ENCODE measurements at places on chromosomes 1 and 21.

GRCh38 chr1:175314300-175314699 lies 121.7 kb upstream of the KIAA0040 start:
- DNase-seq = no peak

DNA sequence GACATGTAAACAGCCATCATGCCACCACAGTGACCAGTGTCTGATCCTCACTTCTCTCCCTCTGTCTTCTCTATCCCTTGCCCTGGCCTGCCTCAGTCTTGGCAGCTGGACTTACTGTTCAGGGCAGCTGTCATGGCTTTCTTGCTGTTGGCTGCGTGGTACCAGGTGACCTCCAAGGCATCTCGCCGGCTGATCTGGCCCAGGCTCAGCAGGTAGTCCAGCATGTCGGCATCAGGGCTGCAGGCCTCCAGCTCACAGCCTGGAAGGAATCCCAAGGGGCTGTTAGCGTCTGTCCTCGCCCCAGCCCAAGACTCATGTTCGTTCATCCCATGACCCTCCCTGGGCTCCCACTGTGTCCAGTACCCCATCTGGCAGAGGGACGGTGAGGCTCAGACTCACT lies 3.6 kb downstream of the FAM151A start:
- DNase-seq = no peak

DNA sequence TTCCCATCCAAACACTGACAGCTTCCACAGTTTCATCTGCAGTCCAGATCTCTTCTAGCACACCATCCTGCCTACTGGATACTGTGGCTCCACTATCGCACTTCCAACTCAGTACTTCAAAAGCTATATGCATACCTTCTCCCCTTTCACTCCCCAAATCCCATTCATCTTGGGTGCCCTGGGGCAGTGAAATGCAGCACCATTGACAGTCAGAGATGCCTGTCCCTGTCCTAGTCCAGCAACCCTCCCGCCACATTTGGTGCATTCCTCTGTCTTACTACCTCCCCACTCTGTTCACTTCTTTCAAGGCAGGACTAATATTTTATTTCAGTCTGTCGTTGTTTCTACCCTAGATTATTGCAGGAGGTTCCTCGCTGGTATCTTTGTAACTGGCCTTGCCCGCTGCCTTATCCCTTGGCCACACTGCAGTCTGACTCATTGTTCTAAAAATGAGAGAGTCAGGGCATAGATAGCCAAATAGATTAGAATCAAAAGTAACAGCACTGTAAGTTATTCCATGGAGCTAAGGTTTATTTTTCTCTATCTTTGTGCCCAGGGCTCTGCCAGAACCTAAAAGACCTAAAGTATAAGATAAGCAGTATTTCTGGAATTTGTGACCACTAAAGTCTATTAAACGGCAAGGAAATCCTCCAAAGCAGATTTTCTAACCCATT lies 96.7 kb downstream of the ESRRG start:
- DNase-seq = no peak

- no peak for DNase-seq
Observed at GRCh38 chr1:61426885-61427284, 298.1 kb downstream of the TM2D1 start.

DNA sequence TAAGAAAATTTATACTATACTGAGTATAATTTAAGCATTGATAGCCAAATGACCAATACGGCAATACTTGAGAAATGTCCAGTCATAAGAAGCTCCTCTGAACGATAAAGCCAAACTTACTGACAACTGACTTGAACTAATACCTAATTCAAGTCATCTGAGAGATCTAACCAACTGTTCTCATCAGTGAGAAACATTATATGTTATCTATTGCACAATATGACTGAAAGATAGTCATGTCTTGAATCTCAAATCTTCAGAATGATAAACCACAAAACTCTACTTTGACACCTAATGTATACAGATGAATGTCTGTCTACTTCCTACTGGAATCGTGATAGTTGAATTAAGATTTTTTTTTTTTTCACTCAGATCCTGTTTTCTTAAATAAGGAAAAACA lies 39.0 kb downstream of the APP start:
- DNase-seq = no peak

DNA sequence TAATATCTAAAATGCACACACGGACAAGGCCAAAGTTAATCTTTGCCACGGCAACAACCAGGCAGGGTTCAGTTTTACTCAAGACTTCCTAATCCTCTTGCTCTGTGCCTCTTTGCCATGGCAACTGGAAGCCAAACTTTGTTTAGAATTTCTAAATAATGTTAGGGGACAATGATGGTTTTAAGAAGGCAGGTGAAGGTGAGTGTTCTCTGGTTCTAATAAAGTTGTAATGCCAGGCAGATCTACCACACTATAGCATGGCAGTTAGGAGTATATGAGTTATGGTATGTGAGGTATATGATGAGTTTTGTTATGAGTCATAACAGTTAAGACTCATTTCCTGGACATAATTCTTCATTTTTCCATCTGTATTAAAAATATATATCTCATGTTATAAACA lies 2.7 kb downstream of the PTPRC start:
- no peak for DNase-seq

GRCh38 chr1:192793983-192794767 lies 14.7 kb upstream of the RGS2 start:
- no peak for DNase-seq

DNA sequence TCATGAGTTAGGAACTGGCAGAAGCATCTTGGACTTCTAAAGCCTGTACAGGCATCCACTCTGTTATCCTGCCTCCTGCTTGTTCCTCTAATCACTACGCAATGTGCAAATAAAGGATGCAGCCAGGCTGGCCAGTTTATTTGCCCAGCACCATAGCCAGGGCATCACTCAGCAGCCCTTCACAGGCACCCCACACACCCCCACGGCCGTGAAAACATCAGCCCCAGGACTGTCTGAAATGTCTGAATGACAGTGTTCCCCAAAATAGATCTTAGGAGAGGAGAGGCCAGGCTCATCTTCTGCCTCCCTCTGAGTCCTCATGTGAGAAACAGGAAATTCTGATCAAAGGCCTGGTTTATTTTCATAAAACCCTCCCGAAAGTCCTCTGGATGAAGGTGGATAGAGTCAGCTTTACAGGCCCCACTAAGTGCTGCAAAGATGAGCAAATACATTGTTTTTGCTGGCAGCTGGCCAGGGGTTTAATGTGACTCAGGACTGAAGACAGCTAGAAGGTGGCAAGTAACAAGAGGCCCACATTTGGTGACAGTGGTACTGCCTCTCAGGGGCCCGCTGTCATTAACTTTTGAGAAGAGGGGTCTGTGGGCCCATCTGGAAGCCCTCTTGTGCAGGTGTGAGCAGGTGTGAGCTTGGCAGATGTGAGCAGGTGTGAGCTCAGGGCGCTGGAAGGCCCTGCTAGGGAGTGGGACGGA lies 32.9 kb downstream of the GRHL3 start:
- no peak for DNase-seq

GRCh38 chr1:62269851-62270495 lies 49.3 kb downstream of the KANK4 start:
- no peak for DNase-seq

DNA sequence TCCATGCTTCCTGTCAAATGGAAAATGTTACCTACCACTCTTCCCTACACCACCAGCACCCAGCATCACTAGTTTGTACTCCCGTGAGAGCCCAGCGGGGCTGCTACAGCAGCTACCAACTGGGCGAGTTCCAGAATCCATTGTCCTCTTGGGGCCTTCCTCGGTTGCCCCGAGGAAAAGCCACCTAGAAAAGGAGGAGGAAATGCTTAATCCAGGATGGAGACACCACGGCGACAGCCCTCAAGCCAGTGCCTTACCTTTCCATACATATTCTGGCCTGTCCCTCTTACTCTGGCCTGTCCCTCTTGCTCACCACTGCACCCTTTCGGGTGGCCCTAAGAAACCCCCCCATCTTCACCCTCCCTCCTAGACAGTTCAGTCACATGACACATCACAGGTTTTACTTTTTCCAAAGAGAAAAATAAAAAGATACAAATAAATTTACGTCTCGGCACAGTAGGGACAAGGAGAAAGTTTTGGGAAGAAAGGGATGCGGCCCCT lies 478 bp downstream of the RIT1 start:
- DNase-seq = peak; percentile 20

GRCh38 chr1:171739656-171740055 lies 2.2 kb downstream of the VAMP4 start:
- no peak for DNase-seq

DNA sequence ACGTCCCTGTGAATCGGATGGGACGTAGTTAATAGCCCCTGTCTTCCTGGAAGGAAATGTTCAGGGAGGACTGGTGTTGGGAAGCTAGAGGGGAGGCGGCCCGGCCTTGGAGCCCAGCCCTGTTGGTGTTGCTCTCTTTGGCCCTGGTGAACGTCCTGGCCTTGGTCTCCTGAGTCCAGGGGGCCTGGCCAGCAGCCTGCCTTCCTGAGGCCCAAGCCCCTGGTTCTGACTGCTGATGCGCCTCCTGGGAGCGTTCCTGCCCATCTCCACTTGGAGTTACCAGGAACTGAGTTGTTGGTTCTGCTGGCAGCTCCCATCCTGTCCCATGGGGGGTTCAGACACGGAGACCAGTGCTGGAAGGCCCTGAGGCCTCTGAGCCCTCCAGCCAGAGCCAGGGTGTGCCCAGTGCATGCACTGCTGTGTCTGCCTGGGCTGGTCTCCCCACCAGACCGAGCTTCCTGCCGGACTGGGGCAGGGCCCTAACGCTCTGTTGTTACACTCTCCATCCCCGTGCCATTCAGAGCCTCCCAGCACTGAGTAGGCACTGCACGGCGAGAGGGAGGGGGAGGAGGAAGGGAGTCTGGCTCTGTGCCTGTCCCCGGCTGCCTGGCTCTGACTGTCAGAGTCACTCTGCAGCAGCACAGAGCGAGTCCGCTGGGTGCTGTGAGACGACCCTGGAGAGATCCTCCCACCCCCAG lies 382.5 kb upstream of the VAMP3 start:
- DNase-seq = no peak

GRCh38 chr21:35861661-35862060 lies 198.7 kb downstream of the SETD4 start:
- no peak for DNase-seq

- no peak for DNase-seq
Observed at GRCh38 chr1:47688461-47689296, 250.8 kb downstream of the FOXD2 start.

DNA sequence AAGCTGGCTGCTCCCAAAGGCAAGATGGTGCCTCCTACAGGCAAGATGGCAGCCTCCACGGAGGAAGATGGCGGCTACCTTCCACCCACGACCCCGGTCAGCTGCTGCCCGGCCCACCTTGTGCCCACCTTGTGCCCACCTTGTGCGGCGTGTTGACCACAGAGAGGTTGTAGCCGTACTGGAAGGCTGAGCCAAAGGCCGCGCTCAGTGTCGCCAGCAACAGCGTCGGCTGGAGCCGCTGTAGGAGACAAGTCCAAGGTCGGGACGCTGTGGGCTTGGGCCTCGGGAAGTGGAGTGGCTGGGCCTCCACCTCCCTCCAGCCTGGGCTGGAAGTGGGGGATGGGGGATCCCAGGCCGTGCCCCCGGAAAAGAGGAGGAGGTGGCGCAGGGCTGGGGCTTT lies 1.4 kb downstream of the SLC2A7 start:
- no peak for DNase-seq

DNA sequence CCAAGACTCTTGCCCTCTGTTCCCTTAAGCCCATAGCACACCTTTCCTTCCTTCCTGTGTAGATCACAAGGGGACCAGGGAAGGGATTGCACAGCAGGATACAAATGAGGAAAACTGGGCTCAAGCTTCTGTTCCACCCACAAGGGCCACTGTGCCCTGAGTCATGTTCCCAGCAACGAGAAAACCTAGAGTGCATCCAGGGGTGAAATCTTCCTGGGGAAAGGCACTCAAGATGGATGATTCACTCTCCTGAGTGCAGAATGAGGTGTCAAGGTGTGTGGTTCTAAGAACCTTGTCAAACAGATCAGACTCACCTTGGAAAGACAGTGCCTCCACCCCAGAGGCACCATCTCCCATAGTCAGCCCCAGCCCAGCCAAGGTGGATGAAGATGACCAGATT lies 40.7 kb upstream of the EYA3 start:
- no peak for DNase-seq

DNA sequence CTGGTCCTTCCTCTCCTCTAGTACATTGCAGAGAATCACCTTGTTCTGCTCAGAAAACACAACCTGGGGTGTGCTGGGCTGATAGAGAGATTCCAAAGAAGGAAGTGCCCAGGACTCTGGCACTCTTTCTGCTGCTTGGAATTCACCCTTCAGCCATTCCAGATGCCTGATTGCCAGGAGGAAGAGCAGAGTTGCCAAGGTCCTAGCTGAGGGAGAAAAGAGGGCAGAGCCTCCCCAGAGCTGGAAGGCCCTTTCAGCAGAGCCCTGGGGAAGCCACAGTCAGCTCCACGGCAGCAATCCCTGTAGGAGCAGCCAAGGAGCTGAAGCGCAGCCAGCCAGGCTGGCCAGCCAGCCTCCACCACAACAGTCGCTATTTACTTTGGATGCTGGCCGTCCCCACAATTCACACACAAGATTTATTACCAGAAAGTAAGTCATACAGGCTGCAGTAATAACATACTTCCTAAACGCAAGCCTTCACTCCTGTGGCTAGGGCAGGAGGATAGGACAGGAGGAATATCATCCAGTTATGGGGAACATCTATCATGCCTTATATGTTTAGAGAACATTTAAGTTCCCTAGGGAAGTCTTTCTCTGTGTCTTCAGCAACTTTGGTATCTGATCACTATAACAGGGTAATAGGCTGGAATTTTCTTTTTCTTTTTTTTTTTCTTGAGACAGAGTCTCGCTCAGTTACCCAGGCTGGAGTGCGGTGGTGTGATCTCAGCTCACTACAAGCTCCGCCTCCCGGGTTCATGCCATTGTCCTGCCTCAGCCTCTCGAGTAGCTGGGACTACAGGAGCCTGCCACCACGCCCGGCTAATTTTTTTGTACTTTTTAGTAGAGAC lies 36.6 kb upstream of the SLC44A3 start:
- no peak for DNase-seq

DNA sequence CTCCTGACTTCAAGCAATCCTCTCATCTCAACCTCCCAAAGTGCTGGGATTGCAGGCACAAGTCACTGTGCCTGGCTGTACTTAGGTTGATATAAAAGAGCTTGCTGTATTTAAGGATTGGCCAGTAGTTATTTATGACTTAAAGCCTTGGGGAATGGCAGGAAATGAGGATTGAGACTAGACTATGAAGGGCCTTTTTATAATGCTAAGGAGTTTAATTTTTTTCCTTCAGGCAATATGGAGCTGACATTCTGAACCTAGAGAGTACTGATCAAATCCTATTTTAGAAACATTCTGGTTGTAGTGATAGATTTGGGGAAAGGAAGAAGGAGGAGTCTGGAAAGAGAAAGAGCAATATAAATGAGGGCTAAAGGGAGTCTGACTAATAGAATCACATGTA lies 44.7 kb downstream of the MSH4 start:
- no peak for DNase-seq

GRCh38 chr1:231355171-231355570 lies 17.1 kb downstream of the SPRTN start:
- DNase-seq = no peak

DNA sequence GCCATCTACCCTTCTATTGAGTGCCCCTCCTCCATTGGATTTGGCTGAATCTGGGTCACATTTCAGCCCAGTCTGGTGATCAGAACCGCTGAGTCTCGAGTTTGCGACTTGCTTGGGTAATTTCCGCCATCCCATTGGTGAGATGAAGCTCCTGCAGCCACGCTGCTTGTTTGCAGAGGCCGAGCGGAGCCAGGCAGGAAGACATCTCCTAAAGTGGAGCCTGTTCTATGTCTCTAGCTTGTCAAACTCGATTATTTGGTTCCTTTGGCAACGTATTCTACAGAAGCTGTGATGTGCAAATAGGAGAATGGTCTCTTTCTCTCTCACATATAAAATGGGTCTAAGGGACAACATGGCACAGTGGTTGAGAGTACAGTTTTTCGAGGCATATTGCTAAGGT lies 206.8 kb upstream of the PLXNA2 start:
- no peak for DNase-seq
